Motor neuron (in vitro differentiated cells): ENCODE measurements at places on chromosomes 7 and 10.
A peak's percentile ranks its signal among the peaks of the same experiment; 100 is the strongest.

DNA sequence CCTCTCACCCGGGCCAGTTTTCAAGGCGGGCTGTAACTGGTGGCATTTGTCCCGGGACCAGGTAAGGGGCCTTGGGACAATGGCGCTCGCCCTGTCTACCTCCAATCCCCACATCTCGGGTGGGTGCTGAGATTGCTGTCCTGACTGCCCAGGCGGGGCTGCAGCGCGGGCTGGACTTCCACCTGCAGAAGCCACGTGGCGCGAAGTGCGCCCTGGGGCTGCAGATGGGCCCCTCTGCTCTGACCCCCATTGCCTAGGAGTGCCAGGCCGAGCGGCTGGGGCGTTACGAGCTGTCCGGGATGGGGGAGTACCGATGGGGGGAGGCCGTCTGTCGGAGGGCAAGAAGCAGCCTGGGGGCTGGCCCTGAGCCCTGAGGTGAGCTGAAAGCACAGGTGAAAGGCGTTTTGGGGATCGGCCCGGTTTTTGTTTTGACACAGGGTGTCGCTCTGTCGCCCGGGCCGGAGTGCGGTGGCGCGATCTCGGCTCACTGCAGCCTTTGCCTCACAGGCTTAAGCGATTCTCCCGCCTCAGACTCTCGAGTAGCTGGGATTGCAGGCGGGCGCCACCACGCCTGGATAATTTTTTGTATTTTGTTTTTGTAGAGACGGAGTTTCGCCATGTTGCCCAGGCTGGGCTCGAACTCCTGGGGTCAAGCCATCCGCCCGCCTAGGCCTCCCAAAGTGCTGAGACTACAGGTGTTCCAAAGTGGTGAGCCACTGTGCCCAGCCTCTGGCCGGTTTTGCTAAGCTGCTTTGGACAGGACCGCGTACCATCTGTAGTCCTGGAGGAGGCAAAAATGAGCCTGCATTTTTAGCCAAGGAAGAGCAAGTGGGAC, at the start of gene SFXN2:
TSS of gene SFXN2 (plus strand) at position 16 of the 835 bp plus-strand sequence. CDS start 12,001 bp downstream, outside the sequence.
- peak; percentile 36 for ATAC-seq

DNA sequence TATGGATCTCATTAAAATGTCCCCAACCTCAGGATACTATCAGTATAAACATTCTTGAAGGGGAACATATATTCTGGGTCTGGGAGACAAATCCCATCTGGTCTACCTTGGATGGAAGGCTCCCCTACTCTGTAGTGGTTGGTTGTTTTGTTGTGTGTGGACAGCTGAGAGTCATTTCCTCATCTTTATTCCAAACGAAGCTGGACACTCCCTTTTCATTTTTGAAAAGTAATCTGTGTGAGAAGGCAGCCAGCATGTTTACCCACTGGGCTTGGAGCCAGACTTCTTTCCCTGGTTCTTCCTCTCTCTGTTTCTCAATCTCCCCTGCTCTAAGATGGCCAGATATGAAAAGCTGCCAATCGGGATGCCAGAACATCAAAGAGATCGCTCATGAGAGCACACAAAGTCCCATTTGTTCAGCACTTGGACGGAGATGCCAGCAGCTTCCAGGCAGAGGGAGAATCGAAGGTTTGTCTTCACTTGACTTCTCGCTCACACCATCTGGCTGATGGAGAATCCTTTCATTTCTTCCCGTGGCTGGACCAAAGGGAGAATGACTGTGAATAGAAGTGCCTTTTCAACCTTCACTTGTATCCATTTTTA, 108.1 kb upstream of the AGR3 start:
- ATAC-seq, result peak; percentile 94

GRCh38 chr10:87038786-87039185, 18.7 kb downstream of the FAM25A start:
- no peak for ATAC-seq

DNA sequence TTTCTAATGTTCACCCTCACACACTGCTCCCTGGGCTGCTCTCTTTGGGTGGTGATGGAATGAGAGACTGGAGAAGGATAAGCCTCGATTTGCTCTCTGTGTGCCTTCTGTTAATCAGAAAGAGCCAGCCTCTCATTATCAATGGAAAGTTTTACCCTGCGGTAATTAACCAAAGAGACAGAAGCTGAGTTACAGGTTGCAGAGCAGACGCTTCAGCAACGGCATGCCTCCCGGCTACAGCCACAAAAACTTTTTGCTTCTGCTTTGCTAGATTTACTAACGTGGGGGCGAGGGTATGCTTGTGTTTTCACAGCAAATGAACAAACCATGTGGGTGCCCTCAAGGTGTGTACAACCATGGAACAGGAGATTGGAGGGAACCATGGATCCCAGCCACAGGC, 18.0 kb downstream of the GIMAP4 start:
- ATAC-seq, result no peak

DNA sequence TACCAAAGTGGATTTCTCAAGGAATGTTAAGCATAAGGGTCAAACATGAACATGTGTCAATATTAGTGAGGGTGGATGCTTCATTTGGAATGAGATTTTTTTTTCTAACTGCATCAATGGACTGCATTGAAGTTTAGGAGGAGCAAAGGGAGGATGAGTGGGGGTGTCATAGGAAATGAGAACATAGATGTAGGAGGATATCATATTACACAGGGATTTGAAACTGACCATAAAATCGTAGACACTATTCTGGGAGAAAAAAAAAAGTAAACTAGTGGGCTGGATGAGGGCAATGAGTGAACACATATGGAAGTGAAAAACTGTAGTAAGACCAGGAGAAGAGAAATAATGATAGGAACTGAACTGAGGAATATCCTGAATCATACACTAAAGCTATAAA, 109.4 kb downstream of the SEMA3A start:
- no peak for ATAC-seq

DNA sequence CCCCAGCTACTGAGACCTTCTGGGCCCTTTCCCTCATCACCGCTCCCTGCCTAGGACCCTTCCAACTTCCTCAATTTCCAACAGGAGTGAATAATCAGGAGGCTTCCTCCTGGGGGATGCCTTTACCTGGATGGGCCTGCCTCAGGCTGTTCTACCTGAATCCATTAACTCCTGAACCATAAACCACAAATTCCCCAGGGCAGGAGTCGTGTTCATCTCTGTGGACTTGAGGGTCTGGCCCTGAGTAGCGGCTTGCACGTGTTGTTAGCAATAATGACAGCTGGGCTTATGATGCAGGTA, 105.1 kb upstream of the GPR26 start:
- ATAC-seq, result no peak

GRCh38 chr7:95509199-95509598, 23.5 kb downstream of the ASB4 start:
- peak; percentile 98 for ATAC-seq

DNA sequence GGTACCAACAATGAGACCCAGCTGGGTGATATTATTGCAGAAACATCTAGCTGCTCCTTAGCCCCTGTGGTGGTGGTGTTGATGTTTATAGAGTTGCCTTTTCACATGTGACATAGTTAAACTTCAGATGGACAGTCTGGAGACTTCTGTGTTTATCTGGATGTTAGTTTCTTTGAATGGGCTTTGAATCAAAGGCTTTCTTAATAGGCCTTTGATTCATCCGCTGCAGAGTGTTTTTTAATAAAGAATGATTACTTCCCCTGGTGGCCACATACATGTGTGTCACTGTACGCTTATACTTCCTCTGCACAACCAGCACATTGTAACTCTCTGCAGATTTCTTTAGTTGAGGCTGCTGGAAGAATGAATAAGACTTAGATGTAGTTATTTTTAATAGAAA, 221.0 kb downstream of the DYNC1I1 start:
- no peak for ATAC-seq

- ATAC-seq, result no peak
Observed at GRCh38 chr10:130341356-130341755, 205.2 kb downstream of the GLRX3 start.

DNA sequence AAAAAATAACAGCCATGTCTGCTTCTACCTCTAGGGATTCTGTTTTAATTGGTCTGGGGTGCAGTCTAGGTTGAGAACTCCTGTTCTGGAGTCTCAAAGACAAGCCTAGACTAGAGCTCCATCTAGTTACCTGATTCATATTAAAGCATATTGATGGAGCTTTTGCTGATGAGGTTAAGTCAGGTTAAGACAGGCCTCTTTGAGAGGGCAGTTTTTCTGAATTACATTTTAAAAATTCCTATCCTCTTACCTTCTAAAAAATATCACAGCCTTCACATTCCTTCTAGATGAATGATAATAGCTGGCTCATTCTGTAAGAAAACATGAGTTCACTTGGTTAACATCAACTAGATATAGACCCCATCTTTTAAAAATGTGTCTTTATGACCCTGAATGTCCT, 28.9 kb downstream of the MGAM start:
- ATAC-seq, result no peak

DNA sequence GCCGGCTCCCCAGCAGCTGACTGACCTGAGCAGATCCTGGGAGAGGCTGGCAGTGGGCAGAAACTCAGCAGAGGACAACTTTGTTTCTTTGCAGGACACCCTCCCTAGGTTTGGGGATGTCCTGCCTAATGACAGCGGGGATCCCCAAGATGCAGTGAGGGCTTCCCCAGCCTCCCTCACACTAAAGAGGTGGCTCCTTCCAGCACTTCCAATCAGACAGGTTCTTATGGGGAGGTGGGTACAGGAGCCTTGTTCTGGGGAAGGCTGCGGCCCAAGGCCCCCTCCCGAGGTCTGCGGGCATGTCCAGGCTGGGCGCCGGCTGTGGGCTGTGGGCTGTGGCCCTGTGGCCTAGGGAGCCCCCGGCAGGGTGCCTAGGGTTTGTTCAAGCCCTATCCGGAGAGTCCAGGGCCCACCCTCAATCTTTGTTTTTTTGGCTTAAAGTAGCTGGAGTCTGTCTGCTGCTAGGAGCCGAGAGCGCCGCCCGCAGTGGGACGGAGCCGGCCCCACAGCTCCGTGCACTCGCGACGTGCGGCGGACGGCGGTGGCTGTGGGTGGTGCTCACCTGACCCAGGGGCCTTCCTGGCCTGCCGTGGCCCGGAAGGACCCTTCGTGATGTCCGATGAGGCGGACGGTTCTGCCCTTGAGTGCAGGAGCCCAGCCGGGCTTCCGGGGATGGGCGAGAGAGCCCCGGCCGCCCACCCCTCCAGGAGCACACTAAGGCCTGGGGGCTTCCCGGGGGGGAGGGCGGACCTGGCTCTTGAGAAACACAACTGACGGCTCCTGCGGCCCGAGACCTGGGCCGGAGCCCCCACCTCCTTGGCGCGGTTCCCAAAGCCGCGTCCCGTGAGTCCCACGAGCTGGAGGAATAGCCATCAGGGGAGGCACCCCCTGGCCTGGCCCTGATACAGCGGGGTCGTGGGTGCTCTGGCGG, 57.2 kb downstream of the PDGFA start:
- ATAC-seq, result no peak

- no peak for ATAC-seq
Observed at GRCh38 chr7:138382862-138383565, 77.0 kb upstream of the TRIM24 start.

DNA sequence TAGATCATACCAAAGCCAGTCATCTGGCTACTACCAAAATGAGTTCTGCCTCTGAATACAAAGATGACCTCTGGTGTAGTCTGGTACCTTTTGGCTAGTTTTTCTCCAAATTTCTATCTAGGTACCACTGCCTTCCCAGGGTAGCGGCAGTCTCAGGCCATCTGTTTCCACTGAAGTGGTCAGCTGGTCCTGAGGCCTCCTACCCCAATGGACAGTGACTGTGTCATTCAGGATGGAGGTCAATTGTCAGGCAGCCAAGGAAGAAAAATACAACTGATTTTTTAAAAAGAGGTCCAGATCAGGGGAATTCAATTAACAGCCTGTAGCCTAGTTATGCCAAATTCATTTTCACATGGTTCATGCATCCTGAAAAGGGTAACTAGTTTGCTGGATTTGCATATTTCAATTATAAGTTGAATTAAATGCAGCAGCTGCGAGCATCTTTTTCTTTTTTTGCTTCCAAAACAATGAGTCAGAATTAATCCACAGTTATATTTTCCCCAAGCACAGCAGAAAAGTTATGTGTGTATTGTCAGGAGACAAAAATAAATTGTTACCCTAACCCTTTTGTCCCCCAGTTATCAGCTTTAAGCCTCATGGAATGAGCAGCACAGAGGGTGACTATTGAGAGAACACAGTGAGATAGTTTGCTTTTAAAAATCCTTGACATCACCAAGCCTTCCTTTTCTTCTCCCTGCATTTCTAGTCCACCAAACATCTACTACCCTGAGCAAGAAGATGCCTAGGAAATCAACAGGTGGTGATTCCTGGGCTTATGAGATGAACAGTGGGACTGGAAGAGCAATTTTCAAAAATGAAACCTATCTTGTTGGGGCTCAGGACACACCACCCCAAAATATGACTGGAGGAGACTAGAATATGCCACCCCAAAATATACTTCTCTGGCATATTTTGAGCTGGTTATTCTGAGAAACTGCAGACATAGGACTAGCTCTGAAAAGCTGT, 27.7 kb downstream of the BCCIP start:
- no peak for ATAC-seq

DNA sequence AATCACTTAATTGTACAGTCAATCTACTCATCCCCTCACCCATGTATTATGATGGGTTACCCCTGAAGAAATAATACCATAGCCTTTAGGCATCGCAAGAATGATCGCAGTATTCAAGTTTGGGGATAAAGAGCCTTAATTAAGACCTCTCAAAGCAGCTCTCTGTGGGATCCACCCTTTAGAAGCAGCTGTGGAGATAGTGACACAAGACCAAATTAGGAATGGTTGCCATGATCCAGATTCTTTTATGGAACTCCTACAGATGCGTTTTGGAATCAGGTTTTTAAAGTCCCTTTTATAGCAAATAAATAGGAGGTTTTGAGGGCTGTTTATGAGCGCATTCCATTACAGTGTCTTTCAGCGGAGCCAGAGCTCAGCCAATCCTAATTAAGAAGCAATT, 12.2 kb downstream of the TES start:
- peak; percentile 27 for ATAC-seq

DNA sequence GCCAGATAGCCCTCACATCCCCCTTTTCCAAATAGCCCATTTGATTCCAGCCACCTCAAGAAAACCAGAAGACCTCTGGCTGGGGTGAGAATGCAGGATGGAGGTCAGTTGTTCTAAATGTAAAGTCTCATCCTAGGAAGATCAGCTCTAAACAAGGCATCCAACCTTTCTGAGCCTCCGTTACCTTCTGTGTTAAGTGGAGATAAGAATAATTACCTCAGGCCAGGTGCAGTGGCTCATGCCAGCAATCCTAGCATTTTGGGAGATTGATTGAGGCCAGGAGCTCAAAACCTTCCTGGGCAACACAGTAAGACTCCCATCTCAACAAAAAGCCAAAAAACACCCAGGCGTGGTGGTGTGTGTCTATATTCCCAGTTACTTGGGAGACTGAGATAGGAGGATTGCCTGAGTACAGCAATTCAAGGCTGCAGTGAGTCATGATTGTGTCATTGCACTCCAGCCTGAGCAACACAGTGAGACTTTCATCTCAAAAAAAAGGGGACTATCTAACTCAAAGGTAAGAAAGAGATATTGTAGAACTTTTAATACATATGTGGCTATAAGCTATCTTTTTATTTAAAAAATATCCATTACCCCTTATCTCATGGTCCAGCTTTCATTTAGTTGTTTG, 43.5 kb downstream of the PRTFDC1 start:
- ATAC-seq, result peak; percentile 58

DNA sequence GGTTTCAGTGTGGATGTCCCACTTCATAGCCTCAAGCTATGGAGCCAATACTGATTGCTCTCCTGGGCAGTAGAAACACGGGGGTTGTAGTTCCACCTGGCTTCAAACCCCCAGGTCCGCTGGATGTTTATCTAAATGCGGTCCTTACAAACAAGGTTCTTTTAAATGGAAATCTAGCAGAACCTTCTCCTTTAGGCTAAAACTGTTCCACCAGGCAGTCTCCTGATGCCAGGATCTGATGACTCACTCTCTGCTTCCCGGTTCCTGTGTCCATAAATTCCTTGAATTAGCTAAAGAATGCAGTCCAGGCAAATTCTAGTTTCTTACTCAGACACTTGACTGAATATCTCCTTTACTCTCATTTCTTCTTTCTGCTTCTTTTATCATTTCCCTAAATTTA, 108.4 kb upstream of the FAM3C start:
- ATAC-seq, result no peak
